ENCODE measurements at places on chromosomes 3 and 15.

DNA sequence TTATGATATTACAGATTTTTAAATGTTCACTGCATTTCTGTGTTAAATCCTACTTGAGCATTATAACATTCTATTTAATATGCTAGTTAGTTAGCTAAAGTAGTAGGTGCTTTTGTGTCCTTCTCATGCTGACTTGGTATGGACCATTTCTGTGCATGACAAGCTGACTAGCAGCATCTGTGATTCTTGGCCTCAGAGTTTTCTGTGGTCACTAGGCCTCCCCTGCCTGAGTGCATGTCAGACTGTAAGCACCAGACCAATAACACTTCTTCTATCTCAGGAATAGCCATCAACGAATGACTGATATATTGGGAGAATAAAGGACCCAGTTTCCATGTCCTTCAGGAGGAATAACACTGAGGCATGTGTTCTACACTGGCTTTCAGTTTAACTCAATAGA, 22.6 kb upstream of the SLC7A14 start:
- no peak for DNase-seq

GRCh38 chr3:58874795-58875194, 175.0 kb downstream of the CFAP20DC start:
- no peak for DNase-seq

GRCh38 chr3:48897460-48898376, 964 bp downstream of the SLC25A20 start:
- DNase-seq, result no peak

GRCh38 chr3:187040516-187041361, 98.6 kb downstream of the RPL39L start:
- DNase-seq, result no peak

- DNase-seq, result no peak
Observed at GRCh38 chr15:37691911-37692310, 242.5 kb upstream of the TMCO5A start.

GRCh38 chr3:185046164-185046515, 106.7 kb downstream of the C3orf70 start:
- DNase-seq, result no peak

- no peak for DNase-seq
Observed at GRCh38 chr15:52005748-52006701, 13.0 kb upstream of the MAPK6 start.

DNA sequence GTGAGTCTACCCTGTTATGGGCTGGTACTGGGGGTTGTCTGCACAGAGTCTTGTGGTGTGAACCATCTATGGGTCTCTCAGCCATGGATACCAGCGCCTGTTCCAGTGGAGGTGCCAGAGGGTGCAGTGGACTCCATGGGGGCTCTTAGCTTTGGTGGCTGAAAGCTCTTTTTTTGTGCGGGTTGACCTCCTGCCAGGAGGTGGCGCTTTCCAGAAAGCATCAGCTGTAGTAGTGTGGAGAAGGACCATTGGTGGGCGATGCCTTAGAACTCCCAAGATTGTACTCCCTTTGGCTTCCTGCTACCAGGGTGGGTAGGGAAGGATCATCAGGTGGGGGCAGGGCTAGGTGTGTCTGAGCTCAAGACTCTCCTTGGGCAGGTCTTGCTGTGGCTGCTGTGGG, 602.6 kb downstream of the RSL24D1 start:
- DNase-seq, result no peak

GRCh38 chr3:45640724-45641361, 46.3 kb downstream of the LIMD1 start:
- no peak for DNase-seq

DNA sequence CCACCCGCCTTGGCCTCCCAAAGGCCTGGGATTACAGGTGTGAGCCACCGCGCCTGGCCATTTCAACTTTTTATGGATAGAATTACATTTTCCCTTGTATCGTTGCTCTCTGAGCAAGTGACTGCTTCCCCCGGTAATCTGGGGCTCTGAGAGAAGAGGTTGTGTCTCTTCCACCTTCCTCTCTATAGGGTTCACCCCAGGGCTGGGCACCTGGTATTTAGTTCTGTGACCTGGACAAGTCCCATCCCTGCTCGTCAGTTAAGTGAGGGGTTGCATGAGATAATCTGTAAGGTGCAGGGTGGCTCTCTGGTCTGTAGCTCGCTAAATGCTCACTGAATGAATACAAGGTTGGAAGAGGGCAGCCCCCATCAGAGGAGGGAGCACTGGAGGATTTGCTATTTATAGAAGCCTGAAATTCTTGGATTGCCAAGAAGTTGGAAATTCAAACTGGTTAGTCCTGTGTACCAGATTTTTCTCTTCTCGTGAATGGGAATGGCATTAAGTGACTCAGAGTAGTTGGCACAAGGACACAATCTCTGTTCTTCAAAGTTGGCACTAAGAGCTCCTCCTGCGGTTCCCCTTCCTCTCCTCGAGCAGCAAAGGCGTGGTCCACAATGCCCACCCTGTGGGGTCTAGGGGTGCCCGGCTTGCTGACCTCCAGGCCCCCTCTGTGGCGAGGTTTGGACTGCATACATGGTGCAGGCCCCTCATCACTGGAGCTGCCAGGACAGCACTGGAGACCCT, 68.1 kb upstream of the DLG1 start:
- no peak for DNase-seq

DNA sequence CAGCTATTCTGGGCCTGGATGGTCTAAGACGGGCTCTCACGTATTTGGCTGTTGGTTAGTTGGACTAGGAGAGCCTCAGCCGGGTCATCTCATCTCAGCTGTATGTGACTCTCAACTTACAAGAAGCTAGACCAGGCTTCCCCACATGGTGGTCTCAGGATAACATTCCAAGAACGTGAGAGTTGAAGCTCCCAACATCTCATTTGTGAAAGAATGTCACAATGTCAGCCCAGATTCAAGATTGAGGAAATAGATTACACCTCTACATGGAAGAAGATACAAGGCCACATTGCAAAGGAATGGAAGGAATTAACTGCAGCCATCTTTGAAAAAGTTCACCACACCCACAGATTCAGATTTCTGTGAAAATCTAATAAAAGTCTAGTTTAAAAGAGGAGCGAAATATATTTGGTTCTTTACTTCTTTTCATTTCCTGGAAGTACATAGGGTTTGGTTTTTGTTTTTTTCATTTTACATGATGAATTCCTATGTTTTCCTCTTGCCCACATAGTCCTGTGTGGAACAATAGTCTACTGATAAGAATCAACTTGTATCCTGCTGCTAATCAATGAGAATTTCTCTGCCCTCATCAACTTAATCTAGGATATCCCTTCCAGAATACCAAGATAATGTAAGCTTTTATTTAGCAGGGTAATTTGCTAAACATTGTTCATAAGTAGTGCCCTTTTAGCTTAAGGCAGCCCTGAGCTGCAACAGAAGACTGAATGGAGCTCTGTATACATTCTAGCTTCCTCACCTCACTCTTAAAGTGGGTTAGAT, 116.5 kb downstream of the CMSS1 start:
- DNase-seq, result no peak

GRCh38 chr3:111194048-111194447, 122.4 kb downstream of the NECTIN3 start:
- no peak for DNase-seq

DNA sequence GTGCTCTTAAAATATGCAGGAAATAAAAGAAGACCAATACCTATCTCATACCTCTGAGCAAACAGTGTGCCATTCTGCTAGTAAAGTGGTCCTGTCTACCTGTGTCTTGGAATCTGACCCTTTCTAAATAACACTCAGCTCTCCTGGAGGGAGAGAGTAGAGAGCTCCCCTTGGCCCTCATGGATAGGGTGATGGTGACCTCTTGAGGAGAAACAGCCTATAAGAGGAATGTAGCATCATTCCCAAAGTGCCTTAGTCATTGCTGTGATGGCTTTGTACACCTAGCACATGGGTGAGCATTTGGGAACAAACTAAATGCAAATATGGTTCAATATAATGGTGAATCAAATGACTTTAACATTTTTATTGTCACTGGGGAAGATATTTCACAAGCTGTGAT, 10.0 kb downstream of the SNTN start:
- no peak for DNase-seq

DNA sequence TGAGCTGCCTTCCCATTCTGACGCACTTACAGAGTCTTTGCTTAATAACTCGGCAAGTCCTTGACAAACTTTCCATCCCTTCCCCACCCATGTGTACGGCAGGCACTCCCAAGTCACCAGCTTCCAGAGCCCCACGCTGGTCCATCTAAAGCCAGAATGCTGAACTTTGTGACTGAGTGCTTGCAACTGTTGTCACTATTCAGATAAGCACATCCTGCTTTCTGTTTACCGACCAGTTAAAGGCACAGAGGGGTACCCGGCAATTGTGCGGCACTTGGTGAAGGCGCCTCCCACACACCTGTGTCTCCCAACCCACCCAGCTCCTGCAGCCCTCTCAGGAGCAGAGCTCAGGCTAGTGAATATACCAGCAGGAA, 430.6 kb downstream of the FOXP1 start:
- no peak for DNase-seq

GRCh38 chr3:51983578-51984268, 388 bp downstream of the ACY1 start:
- no peak for DNase-seq

DNA sequence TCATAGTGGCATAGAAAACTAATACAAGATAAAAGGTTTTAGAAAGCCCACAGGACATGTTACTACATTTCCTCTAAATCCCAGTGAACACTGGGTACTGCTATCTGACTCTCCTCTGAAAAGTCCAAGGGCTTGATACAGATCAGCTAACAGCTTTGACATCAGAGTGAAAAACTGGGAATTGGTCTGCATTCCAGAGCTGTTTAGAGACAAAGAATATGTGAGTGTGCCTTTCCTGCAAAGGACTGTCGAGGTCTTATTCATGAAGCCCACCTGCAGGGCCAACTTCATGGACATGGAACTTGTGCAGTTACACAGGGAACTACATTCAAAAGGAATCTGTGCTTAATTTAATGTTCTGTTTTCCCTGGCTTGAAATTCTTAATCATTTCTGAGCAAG, 5.2 kb upstream of the TMCO5A start:
- DNase-seq, result no peak

GRCh38 chr3:119715105-119715504, 12.3 kb downstream of the CFAP91 start:
- no peak for DNase-seq

GRCh38 chr3:129610276-129610675, 3.8 kb upstream of the PLXND1 start:
- DNase-seq, result no peak

- no peak for DNase-seq
Observed at GRCh38 chr3:109927726-109928125, 590.4 kb upstream of the DPPA4 start.

DNA sequence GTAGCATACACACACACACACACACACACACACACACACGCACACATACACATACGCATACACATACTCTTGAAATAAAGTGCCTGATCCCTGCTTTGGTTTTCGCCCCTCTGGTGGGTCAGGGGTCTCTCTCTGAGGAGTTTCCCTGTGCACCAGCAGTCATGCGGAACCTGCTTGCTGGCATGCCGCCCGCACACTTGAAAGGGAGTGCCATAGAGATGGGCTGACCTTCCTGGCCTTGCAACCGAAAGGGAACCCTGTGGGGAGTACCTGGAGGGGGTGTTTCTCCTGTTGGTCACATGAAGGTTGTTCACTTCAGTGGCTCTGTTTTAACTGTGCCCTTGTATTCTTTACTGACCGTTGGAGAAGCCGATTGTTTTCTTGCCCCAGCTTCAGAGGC, 752.3 kb downstream of the NR2F2 start:
- no peak for DNase-seq

DNA sequence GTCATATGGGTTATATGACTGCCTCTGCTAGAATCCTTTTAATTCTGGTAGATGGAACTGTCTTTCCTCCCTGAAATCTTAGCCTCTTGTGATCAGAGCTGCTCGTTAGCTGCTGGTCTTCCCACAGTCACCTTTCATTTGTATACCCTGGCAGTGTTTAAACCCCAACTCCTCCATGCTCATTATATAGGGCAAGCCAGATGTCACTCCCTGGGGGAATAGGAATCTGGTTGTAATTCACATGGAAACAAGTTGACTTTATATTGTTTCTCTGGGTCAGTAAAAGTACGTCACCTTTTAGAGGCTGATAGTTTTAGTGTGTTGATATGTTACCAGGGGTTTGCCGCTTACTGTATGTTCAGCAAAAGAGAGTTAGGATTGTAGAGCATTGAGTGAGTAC, 103.5 kb downstream of the ITPR1 start:
- DNase-seq, result no peak

DNA sequence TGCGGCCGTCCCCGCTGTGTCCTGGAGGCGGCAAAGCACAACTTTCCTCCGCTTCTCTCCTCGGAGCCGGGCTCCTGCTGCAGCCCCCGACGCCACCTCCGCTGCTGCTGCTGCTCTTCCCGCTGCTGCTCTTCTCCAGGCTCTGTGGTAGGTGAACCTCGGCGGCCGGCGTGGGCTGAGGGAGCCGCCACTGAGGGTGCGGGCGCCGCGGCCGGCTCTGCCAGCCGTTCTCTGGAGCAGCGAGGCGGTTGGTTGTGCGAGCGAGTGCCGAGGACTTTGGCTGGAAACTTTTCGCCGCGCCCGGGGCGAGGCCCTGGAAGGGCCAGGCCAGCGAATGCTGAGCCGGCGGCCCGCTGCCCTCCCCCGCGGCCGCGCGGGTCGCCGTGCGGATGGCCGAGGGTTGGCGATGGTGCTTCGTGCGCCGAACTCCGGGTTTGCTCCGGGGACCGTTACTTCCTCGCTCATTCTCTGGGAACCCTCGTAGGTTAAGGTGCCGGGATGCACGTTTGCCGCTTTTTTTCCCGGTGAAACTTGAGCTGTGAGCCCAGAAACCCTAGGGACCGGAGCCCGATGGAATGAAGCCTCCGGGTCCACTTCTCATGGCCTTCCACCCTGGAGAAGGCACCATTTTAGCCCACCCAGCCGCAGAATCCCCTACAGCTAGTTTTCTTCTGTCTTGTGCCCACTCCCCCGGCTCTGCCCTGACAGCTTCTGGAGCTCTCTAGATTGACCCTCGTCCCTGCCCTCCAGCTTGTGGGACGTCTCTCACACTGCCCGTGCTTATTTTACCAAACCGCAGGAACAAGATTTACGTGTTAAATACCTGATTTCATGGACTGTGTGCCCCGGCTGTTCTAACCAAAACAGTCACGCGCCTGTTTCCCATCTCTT, 660 bp downstream of the NECTIN3 start:
- peak; percentile 21 for DNase-seq

- no peak for DNase-seq
Observed at GRCh38 chr3:8776406-8776805, 7.0 kb upstream of the OXTR start.

GRCh38 chr15:100926258-100926657, 7.1 kb downstream of the LRRK1 start:
- no peak for DNase-seq

- peak; percentile 25 for DNase-seq
Observed at GRCh38 chr3:101725194-101725889, 928 bp downstream of the CEP97 start.

- DNase-seq, result no peak
Observed at GRCh38 chr3:158765518-158766205, 33.4 kb upstream of the RARRES1 start.

Data from central memory CD4-positive, alpha-beta T cell (primary cell).